ENCODE measurements at places on chromosomes 1 and 21. TPM values are rescaled to one million over a fixed set of nuclear protein-coding genes. Genes with fewer than 3 reads are reported as not detected.

TMEM234 gene
- 35.5 TPM for total RNA-seq

MAP7D1 gene
- total RNA-seq = 120 TPM

DENND2C gene
- total RNA-seq = 18.5 TPM

LCA5L gene
- 3.6 TPM for total RNA-seq
